ENCODE measurements at places on chromosomes 6 and 20. TPM values are rescaled to one million over a fixed set of nuclear protein-coding genes. Genes with fewer than 3 reads are reported as not detected.

Gene C6orf15
- not detected for polyA plus RNA-seq

- H3K27ac ChIP-seq = no peak overlapping the region
- no peak for DNase-seq
- no peaks in the 10 kb centered on the region for H3K36me3 ChIP-seq
- H3K4me3 ChIP-seq = no peak overlapping the region
- no peaks in the 10 kb centered on the region for H3K4me1 ChIP-seq
- H3K27me3 ChIP-seq = no peaks in the 10 kb centered on the region
Observed at GRCh38 chr20:39661833-39662232, 699.7 kb downstream of the DHX35 start.

Gene CYP39A1
- not detected for polyA plus RNA-seq

DNA sequence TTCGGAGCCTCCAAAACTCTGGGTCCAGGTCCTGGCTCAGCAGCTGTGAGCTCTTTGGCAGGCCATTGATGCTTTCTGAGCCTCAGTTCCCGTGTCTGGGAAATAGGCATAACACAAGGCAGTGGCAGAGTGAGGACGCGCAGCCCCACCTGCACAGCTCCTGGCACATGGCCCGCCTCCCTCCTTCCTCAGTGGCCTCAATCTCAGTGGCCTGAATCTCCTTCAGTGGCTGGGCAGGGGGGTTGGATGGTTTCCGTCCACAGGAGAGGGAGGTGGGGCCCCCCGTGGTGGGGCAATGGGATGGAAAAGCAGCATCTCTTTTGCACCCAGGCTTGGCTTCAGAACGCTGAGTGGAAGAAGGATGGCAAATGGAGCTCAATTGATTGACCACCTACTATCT lies 5.1 kb downstream of the RSPO4 start:
- no peak overlapping the region for H3K27ac ChIP-seq
- no peak for DNase-seq
- no peaks in the 10 kb centered on the region for H3K36me3 ChIP-seq

Gene PRKN
- 2.4 TPM for polyA plus RNA-seq

DNA sequence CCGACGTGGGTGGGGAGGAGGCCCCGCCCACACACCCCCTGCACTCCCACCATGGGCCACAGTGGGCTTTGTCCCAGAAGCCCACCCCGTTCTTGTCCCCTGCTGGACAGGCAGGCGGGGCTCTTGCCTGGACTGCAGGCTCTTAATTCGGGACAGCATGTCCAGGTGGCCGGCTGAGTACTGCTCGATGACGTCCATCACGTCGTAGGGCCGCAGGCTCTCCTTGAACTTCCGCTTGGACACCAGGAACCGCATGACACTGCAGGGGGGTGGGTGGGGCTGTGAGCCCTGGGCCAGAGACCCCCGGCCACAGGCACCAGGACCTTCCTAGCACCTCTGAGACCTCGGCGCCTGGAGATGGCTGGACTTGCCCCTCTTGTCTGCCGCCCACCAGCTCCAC lies 52.2 kb upstream of the CHRNA4 start:
- no peak overlapping the region for H3K4me3 ChIP-seq
- H3K27ac ChIP-seq = no peak overlapping the region
- H3K36me3 ChIP-seq = no peaks in the 10 kb centered on the region
- no peaks in the 10 kb centered on the region for H3K27me3 ChIP-seq
- DNase-seq = no peak

DNA sequence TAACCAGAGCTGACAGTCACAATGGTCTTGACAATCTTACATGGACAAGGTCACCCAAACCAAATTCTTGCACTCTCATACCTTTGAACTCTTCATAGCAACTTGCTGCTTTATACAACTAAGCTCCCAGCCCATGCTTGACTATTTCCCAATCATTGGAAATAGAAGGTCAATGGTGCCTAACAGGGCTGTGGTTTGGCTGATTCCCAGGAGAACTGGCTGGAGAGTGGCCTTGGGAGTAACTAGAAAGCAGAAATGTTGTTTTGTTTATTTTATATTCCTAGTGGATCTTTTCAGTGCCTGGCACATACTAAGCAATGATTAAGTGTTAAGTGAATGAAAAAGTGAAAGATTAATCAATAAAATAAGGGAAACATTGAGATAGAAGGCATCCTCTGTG lies 3.0 kb downstream of the SPINT4 start:
- no peaks in the 10 kb centered on the region for H3K27me3 ChIP-seq
- no peaks in the 10 kb centered on the region for H3K36me3 ChIP-seq
- DNase-seq = no peak
- H3K4me1 ChIP-seq = no peaks in the 10 kb centered on the region
- no peak overlapping the region for H3K4me3 ChIP-seq

DNA sequence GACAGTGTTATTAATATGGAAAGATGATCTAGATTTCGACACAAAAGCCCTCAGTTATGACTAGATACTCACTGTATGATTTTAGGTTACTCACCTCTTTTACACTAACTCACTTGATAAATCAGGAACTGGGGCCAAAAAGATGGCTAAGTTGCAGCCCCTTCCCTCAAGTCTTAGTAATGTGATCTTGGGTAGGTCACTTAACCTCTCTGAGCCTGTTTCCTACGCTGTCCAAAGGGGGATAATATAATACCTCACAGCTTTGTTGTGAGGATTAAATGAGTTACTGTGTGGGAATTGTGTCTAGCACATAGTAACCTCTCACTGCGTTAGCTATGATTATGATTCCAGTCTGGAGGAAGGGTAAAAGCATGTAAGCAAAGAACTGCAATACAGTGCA lies 1.3 kb downstream of the TTI1 start:
- no peak overlapping the region for H3K27ac ChIP-seq
- peaks cover 35% of the 10 kb centered on the region for H3K4me1 ChIP-seq
- DNase-seq = no peak
- no peaks in the 10 kb centered on the region for H3K27me3 ChIP-seq
- no peak overlapping the region for H3K4me3 ChIP-seq

DNA sequence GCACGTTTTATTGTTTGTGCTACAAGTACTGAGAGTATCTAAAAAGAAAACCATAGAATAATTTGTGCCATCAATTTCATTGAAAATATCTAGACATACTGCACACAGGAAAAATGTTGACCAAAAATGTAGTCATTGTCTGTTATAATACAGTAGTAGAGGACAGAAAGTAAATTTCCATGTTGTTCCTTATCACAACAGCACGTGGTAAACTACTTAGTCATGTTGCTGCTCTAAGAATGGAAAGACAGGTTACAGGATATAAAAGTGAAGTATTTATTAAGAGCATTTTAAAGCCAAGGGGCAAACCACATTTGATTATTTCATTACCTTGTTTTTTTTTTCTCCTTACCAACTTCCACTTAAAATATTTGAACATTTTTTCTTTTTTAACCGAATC lies 89.0 kb upstream of the CEP85L start:
- no peaks in the 10 kb centered on the region for H3K36me3 ChIP-seq
- H3K4me1 ChIP-seq = no peaks in the 10 kb centered on the region
- no peak overlapping the region for H3K27ac ChIP-seq
- H3K4me3 ChIP-seq = no peak overlapping the region

All from naive thymus-derived CD4-positive, alpha-beta T cell (primary cell).